Fibroblast of skin of abdomen (primary cell): ENCODE measurements at places on chromosomes 16 and 17.

DNA sequence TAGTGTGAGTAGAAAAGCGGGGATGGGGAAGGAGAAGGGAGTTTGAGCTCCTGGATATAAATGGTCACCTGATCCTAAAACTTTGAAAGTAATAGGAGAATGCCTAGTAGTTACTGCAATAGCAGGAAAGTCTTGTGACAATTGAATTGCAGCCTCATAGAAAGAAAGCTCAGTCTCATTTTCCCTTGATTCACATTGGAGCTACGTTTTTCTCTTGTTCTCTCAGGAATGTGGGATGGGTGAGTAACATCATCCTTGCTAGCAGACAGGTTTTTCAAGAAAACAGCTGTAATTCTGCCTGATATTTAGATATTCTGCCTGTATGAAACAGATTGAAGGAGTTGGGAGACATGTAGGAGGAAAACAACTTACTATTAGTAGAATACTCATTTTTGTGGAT lies 25.3 kb downstream of the SF3B3 start:
- no peak for DNase-seq

- DNase-seq: no peak
Measured at GRCh38 chr16:52308051-52308450, 238.9 kb downstream of the TOX3 start.

GRCh38 chr17:41914358-41914766 lies 4.4 kb downstream of the ACLY start:
- no peak for DNase-seq

- no peak for DNase-seq
Measured at GRCh38 chr17:81577278-81578000, 25.3 kb upstream of the FAAP100 start.

DNA sequence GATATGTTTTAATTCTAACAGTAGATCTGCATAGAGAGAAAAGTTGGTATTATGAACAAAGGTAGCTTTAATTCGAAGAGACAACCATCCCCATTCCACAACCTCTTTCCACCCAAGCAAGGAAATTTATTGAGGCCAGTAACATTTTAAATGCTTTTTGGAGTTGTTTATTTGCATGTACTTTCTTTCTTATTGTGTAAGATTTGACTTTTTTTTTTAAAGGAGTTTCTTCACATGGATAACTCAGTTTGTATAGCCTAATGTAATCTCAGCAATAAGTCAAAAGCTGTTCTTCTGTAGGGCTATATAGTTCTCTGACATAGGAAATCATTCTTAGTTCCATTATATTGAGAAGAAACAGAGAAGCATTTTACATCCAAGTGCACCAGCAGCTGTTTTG lies 163.3 kb downstream of the PRKCA start:
- DNase-seq: no peak

GRCh38 chr17:72165192-72165866 lies 44.5 kb downstream of the SOX9 start:
- no peak for DNase-seq

DNA sequence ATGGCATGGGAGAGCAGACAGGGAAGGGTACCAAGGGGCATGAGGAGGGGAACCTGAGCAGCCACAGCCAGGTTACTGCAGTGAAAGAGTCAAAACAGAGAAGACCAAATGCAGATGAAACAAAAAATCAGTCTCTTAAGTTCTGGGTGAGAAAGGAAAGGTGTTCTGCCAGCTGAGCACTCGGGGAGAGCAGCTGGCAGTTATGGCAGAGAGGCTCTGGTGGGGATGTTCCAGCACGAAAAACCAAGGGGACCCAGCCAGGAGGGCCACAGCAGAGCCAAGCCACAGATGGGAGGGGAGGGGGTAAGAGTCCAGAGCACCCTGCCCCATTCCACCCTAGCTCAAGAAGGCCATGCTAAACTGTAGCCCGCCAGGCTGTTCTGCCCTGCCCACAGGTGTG lies 31.7 kb downstream of the STH start:
- no peak for DNase-seq

- no peak for DNase-seq
Measured at GRCh38 chr16:79188739-79189122, 411.8 kb downstream of the MAF start.

GRCh38 chr16:47304563-47304962 lies 156.3 kb downstream of the ITFG1 start:
- DNase-seq: no peak

- no peak for DNase-seq
Measured at GRCh38 chr16:87619360-87620200, 17.3 kb downstream of the JPH3 start.

GRCh38 chr17:80750263-80750662 lies 205.6 kb downstream of the RPTOR start:
- no peak for DNase-seq

GRCh38 chr16:12159028-12159427 lies 182.5 kb downstream of the SNX29 start:
- DNase-seq: no peak

DNA sequence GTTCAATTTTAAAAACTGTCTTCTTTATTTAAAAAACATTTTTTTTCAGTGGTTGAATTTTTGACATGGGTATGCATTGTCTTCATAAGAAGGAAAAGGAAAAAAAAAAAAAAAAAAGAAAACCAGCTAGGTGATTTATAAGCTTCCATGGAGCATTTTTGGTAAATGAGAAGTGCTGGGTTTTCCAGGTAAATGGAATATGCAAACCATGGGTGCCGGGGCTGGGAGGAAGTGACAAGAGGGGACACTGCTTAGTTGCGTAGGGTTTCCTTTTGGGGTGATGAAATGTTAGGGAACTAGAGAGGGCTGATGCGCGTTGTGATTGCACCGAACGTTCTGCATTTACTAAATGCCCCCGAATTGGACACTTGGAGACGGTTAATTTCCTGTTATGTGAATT lies 217.4 kb upstream of the FOXF1 start:
- no peak for DNase-seq

DNA sequence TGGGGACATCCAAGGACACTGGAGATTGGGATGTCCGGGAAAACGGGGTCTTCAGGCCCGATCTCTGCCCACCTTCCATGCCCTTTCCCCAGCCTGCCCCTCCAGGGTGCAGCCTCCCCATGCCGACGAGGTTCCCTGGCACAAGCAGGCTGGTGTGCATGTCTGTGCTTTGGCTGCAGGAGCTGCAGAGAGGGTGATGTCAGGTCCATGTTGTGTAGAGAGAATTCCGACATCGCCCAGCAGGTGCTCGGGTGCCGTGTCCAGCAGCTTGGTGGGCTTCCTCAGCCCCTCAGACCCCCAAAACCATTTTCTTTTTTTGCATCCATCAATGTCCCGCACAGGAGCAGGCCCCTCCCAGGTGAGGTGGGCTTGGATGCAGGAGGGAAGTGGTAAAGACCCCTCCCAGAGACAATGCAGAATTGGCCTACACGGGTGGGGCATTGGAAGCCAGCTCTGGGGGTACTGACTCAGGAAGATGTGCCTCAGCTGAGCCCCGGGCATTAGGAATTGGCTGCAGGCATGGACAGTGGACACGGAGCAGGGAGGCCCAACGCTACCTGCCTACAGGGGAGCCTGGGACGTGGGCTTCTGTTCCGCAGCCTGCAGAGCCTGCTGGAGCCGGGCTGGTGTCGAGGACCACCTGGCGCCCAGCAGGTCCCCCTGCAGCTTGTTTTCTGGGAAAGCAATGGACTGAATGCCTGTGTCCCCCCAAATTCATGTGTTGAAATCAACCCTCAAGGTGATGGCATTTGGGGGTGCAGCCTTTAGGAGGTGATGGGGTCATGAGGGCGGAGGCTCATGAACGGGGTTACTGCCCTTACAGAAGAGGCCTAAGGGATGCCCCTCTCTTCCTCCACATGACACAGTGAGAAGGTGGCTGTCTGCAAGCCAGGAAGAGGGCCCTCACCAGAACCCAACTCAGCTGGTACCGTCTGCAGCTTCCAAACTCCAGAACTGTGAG lies 97.5 kb downstream of the METRNL start:
- no peak for DNase-seq

DNA sequence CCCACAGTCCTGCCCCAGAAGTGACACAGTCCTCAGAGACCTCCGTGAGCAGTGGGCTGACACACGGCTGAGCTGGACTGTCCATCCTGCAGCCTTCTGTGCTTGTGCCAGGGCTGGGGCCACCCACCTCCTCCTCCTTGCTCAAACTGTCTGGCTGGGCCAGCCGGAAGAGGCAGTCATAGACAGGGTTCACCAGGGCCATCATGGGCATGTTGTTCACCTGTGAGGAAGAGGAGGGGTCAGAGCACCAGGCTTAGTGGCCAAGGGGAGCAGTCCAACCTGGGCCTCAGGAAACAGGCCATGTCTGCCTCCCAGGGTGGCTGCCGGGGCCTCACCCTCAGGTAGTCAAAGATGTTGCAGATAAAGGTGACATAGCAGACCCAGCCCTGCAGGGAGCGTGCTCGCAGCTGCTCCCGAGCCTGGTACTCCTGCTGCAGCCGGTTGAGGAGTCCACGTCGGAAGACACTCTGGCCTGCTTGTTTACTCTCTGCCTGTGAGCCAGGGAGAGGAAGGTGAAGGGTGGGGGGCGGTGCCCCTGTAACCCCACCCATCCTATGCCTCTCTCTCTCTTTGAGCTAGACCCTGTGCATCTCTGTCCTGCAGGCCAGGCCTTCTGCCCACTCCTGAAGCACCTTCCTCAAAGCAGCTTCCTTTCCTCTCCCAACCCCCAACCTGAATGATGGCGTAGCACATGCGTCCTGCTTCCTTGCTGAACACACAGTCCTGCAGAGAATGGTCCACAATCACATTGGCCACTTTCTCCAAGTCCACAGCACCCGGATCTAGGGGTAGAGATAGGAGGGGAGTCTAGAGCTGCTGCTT lies 3.4 kb downstream of the MIF4GD start:
- no peak for DNase-seq

DNA sequence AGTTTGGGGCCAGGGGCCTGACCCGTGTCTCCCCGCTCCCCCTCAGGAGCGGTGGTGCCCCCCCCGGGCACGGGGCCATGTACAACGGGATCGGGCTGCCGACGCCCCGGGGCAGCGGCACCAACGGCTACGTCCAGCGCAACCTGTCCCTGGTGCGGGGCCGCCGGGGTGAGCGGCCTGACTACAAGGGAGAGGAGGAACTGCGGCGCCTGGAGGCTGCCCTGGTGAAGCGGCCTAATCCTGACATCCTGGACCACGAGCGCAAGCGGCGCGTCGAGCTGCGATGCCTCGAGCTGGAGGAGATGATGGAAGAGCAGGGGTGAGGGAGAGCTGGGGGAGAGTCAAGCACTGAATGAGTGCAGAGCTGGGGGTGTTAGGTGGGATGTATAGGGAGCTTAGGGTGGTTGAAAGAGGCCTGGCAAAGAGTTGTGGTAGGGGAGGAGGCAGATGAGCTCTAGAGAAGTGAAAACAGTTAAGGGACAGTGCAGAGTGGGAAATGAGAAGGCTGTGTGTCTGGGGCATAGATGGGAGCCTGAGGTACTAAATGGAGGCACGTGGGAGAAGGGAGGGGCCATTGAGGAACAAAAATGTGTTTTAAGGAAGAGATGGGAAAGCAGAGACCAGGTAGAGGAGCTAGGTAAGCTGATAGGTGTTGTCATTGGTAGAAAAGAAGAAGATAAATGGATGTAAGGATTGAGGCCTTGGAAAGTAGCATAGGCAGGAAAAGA lies 4.0 kb downstream of the SRRM2 start:
- DNase-seq: no peak

DNA sequence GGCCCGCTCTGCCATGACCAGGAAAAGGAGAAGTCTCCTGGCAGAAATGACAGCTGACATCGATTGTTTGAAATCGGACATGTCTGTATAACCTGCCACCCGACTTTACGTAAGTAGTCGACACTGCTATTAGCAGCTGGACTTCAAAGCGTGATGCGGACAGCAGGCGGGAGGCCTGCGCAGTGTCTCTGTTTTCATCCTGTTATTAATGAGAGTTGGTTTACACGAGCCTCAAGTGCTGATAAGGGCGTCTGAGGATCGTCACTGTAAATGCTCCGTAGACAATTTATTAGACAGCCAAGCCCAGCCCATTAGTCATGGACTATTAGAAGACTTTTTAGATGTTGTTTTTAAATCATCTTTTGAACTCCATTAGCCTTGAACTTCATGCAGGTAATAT lies 328.3 kb downstream of the FOXL1 start:
- no peak for DNase-seq

DNA sequence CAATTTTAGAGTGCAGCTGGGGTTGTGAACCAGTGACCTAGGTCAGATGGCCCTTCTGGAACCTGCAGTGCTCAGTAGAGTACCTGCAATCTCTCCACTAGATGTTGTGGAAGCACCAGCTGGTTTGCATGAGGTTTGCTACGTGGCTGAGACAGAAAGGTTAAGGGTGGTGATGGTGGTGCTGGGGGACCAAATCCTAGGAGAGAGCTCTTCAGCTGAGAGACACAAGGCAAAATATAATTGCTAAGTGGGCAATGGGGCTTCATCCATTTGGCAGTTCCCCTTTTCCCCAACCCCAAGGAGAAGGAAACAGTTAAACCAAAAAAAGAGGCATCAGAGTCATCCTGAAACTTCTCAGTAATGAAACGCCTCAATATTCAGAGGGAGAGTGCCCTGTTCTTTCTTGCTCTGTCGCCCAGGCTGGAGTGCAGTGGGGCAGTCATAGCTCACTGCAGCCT lies 13.9 kb downstream of the ITPRIPL2 start:
- DNase-seq: no peak
